ENCODE measurements at places on chromosomes 5 and 9.
A peak's percentile ranks its signal among the peaks of the same experiment; 100 is the strongest.

GRCh38 chr9:79237861-79238260, 333.9 kb upstream of the TLE4 start:
- no peak for DNase-seq

DNA sequence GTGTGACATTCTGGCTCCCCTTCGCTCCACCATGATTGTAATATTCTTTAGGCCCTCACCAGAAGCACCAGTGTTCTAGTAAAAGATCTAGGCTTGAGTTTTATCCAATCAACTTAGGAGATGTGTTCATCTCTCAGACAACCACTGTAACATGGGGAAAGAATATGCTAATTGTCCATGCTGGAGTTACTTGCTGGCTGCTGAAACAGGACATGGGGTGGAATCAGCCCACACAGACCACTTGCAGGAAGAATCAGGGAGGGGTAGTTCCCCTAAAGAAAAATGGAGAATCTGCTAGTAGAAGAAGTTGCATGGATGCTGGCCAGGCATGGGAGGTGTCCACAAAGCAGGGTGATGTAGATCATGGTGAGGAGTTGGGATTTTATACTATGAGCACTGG, 86.2 kb downstream of the FEM1C start:
- DNase-seq, result no peak

DNA sequence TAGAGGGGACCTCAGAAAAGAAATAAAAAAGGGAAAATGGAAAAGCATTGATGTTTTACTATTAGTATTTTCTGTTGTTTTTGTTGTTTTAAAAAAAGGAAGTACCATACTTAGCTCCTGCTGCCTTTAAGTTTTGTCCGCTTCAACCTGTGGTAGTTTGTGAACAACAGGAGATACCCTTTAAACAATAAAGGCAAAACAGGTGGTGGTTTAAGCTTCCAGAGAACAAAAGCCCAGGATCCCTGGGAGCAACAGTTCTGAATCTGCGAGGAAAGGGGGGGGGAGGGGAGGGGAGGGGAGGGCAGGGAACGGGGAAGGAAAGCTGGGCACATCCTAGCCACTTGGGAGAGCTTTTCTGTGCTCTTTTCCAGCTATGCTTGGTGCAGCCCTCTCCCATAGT, 2.1 kb upstream of the PSIP1 start:
- DNase-seq, result no peak

- no peak for DNase-seq
Measured at GRCh38 chr5:82347201-82347865, 69.2 kb upstream of the RPS23 start.

GRCh38 chr5:145101246-145101645, 733.9 kb downstream of the PRELID2 start:
- DNase-seq, result no peak

GRCh38 chr5:140344683-140345423, 1.6 kb downstream of the HBEGF start:
- peak; percentile 36 for DNase-seq
